Osteocyte (in vitro differentiated cells): ENCODE measurements at places on chromosomes 7 and 10. TPM values are rescaled to one million over a fixed set of nuclear protein-coding genes. Genes with fewer than 3 reads are reported as not detected.

- DNase-seq: no peak
Measured at GRCh38 chr10:131829156-131829930, 71.5 kb upstream of the PPP2R2D start.

- no peak for DNase-seq
Measured at GRCh38 chr10:556971-557637, 132.4 kb downstream of the DIP2C start.

- no peak for DNase-seq
Measured at GRCh38 chr7:138359870-138360559, 100.0 kb upstream of the TRIM24 start.

GRCh38 chr7:138668229-138668596 is 32.9 kb downstream of the SVOPL start:
- no peak for DNase-seq

DNA sequence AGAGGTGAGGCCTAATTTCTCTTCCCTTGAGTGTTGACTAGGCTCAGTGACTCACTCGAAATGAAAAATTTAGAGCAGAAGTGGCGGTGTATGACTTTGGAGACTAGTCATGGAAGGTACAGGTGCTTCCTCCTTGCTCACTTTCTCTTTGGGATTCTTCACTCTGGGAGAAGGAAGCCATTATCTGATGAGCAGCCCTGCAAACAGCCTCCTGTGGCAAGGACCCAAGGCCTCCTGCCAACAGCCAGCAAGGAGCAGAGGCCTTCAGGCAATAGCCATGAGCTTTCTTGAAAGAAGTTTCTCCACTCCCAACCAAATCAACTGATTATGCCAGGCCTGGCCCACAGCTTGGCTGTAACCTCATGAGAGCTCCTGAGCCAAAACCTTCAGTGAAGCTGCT is 369.6 kb upstream of the VWC2 start:
- DNase-seq: no peak

DNA sequence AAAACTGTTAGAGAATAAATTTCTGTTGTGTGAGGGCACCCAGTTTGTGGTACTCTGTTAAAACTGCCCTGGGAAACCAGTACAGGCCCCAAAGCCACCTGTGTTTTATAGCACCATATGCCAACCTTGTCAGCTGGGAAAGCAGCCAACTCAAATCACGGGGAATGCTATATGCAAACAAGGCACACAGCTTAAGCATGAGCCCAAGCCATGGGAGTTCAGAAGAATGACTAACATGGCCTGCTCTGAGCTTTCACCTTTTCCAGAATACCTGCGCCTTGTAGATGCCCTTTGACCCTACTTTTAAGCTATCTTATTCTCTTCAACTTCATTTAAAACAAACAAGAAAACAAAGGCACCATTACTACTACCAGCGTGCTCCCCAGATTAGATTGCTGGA is 5.5 kb upstream of the SLC25A13 start:
- DNase-seq: no peak

DNA sequence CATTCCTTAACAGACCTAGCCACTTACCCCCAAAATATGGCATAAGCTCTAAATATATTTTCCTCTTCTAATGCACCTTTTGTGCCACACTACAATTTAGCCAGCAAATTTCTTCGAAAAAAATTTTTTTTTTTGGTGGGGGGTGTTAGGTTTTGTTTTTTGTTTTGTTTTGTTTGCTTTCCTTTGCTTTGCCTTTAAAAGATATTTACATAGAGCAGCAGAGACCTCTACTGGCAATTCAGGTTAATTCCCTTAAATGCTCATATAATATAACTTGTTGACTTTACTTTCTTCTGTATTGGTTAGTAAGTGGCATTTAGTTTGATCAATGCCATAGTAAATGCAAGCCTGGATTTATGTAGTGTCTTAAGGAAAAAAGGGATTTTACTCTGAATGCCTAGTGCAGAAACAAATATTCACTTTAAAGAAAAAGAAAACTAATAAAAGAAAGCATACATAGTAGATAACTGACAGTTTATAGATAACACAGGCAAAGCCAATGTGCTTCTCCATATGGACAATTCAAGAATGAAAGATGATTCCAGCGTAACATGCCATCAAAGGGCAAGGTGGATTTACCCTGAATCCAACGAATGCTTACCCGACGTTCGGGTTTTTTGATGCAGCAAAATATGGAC is 1250.6 kb downstream of the GATA3 start:
- DNase-seq: no peak

Gene NEURL1
- 1.0 and 2.5 TPM in 2 replicates for total RNA-seq

Gene MSMB
- total RNA-seq: not detected in 2 replicates
